CD4-positive, alpha-beta memory T cell (primary cell): ENCODE measurements at places on chromosomes 7 and 10.

- DNase-seq = no peak
These were observed 210.3 kb downstream of the POM121L12 start for GRCh38 chr7:53245721-53246120.

- no peak for DNase-seq
These were observed 88.6 kb downstream of the NRG3 start for GRCh38 chr10:81963606-81964005.

- no peak for DNase-seq
These were observed 23.8 kb downstream of the SUFU start for GRCh38 chr10:102527546-102527945.

DNA sequence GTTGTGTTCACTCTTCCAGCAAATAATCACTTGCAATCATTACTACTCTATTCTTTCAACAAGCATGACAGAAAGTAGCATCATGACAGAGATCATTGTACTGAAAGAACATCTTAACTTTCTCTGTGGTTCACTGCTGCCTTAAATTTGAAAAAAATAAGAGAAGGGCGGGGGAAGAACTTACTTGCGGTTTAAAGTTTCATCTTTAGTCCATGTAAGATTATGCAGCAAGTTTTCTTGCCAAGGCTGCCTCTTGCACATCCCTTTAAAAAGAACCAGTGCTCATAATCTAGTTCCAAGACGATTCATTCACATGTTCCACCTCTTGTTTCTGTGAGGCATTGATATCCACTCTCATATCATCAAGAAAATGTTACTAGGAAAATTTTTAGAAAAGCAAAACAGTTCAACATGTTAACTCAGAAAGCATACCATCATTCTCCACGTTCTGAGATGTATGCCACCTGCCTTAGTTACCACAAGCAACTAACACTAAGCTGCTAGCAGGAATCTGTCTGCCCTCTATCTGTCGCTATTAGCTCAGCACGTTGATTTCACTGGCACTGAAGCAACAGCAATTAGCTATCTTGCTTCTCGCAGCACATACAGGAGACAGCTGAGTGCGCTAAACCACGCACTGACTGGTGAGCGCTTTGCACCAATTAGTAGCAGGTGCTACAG lies at the start of gene PCDH15:
TSS of gene PCDH15 (minus strand) at position 491 of the 681 bp plus-strand sequence. CDS start 136,969 bp downstream, outside the sequence.
- DNase-seq = no peak
